ENCODE measurements at places on chromosomes 11 and 22.

DNA sequence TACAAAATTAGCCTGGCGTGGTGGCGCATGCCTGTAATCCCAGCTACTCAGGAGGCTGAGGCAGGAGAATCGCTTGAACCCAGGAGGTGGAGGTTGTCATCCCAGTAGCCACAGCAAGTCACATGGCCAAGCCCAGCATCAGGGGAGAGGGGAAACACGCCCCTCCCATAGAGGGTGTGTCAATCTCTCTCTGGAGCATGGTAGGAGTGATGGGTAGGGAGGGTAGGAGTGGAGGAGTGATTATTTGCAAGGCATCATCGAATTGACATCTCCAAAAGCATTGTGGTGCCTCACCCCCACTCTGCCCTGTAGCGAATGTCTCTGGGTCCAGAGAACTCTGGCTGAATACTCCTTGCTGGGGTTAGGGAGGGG, 6.1 kb upstream of the SSTR3 start:
- no peak for DNase-seq

- no peak for DNase-seq
These were observed 929.0 kb upstream of the FAT3 start for GRCh38 chr11:91295591-91295990.

DNA sequence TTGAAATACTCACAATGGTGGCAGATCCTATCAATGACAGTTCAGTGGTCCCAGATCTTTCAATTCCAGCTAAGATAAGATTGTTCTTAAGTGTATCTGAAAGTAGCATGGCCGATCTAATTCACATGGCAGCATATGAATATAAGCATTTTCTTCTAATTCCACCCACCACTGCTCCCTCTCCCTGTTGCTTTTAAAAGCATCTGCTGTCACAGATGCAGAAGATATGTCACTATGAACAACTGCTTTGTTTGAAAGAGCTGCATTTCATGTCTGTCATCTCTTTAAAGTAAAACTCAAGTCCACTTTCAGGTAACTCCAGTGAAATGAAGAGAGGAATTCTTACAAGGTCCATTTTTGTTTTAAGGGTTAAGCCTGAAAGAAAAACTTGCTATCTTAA, 1044.0 kb downstream of the DLG2 start:
- DNase-seq, result no peak

DNA sequence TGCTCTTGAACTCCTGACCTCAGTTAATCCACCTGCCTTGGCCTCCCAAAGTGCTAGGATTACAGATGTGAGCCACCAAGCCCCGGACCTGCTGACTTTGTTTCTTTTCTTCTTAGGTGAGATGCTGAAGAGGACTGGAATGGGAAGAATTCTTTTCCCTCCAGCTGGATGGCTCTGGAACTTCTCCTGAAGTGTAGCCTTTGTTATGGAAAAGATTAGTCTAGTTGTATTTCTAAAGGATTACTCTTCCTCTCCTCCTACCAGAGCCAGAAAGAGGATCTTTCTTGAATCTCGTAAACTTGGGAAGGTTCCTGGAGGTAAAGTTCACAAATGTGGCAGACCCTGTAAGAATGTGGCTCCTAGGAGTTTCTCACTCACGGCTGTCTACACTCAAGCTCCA, 95.4 kb upstream of the LARGE1 start:
- no peak for DNase-seq

DNA sequence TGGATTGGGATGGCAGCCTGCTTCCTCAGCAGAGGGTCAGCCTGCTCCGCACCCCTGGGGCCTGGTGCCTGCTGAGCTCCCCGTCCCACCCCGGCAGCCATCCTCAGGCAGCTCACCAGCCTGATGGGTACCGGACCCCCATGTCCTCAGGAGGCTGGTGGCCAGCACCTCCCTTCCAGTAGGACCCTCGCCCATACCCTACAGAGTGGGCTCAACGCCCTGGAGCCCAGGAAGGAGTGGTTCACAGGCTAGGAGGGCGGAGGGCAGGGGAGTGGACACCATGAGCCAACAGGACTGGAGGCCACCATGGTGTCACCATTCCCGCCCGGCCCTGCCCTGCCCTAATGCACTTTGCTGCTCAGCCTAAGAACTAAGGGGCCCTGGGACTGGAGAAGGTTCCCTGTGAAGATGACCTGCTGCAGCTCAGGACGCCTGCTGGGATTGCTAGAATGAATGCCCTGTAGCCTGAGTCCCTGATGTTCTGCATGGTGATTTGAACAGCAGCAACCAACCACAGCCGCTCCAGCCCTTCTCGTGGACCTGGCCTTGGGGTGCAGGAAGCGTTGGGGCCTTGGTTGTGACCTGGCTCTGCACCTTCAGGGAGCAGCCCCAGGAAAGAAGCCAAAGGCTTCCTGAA, 1080.8 kb downstream of the BRD1 start:
- DNase-seq, result no peak

DNA sequence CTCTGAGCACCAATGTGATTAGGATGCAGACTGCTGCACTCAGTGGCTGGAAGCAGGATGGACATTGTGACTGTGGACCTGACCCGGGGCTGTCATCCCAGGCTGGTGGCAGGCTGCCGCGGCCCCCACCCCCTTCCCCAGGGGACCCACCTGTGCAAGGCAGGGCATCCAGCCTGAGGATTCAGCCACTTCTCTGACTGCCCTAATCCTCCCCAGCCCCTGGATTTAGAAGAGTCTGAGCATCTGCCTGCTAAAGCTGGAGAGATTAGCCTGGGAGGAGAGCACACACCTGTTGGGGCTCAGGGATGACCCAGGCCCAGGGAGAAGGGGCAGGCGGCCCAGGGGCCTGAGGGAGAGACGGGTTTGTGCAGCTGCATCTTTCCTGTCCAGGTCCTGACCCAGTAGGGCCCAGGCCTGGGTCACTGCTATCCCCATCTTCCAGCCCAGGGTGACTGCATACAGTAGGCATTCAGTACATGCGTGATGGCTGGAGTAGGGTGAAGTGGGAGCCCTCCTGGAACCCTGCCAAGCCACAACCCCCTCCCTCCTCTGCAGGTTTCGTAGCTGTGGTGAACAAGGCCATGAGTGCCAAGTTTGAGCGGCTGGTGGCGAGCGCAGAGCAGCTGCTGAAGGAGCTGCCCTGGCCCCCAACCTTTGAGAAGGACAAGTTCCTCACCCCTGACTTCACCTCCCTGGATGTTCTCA, 12.1 kb downstream of the DPP3 start:
- no peak for DNase-seq

- no peak for DNase-seq
These were observed 29.3 kb downstream of the EIF3F start for GRCh38 chr11:8016440-8016839.

DNA sequence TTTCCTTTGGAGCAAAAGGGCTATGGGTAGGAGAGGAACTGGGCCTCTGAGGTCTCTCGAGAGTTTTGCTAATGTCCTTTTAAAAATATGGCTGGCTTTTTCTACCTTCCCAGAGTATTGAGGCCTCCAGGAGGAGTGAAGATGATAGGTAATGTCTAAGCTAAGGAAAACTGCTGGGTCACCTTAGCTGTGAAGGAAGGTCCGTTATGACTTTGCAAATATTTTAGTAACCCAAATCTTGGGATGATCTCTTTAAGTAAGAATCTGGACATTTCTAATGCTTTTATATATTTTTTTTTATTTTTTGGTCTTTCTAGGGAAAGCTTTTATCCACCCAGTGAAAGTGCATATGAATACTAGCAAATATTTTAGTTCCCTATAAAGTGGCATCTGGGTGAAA, 60.9 kb upstream of the SYN3 start:
- DNase-seq, result no peak

GRCh38 chr11:47101406-47101805, 75.3 kb downstream of the ARFGAP2 start:
- DNase-seq, result no peak

DNA sequence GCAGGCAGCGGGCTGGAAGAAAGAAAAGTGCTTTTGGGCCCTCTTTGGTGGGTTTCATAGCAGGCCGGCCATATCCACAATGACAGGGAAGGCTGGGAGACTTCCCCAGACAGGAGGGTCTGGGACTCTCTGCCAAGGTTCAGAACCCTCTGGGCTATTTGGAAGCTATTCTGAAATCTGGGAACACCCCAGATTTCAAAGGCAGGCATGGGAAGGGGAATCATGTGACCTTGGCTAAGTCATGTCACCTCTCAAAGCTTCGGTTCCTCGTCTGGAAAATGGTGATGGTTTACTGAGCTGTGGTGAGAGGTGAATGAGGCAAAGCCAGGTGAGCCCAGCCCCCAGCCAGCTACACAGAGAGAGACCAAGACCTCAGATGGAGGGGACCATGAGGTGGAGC, 4.6 kb downstream of the CASTOR1 start:
- DNase-seq, result no peak

GRCh38 chr11:122690384-122690783, 34.9 kb downstream of the UBASH3B start:
- no peak for DNase-seq

- DNase-seq, result no peak
These were observed 22.2 kb downstream of the CYB5R2 start for GRCh38 chr11:7651140-7651551.

DNA sequence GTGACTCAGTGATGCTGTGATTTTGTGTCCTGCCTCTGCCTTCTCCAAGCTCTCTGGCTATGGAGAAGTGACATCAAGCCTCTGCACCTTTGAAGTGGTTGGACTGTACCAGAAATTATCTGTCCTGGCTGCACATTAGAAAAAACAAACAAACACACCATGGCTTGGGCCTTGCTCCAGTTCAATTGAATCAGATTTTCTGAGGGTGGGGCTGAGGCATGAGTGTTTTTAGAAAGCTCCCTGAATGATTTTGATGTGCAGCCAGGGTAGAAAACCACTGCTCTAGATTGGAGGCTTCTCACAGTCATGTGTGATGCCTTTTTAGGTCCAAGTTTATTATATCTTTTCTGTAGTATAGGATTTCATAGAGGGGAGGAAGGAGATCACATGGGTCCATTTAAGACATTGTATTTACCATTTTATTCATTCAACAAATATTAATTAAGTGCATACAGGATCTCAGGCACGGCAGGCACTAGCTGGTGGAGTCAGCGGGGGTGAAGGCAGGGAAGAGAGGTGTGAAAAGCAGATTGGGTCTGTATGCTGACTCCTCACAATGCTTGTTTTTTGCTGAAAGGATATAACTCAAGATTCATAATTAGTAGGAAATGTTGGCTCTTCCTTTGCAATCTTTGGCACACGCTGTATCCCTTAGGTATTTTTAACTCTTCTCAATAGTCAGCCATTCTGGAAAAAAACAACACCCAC, 7.1 kb upstream of the VSTM5 start:
- no peak for DNase-seq

DNA sequence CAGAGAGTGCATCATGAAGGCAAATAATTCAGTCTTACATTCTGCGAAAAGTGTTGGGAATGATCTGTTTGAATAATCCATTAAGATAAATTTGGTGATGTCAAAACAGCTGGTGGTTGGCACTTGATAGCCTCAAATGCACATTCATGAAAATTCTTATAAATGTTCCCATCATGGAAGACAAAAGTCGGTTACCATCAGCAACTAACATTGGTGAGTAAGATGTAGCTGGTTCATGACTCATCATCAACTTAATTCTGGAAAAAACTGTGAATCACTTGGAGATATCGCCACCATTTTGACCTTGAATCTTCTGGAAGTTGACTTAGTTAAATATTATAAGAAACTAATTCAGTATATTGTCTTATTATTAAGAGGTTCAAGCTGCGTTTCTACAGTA, 11.2 kb downstream of the CRYBB1 start:
- peak; percentile 4 for DNase-seq

GRCh38 chr22:26236991-26237390, 67.7 kb downstream of the SEZ6L start:
- no peak for DNase-seq

GRCh38 chr11:108556019-108556418, 37.5 kb downstream of the EXPH5 start:
- DNase-seq, result no peak

DNA sequence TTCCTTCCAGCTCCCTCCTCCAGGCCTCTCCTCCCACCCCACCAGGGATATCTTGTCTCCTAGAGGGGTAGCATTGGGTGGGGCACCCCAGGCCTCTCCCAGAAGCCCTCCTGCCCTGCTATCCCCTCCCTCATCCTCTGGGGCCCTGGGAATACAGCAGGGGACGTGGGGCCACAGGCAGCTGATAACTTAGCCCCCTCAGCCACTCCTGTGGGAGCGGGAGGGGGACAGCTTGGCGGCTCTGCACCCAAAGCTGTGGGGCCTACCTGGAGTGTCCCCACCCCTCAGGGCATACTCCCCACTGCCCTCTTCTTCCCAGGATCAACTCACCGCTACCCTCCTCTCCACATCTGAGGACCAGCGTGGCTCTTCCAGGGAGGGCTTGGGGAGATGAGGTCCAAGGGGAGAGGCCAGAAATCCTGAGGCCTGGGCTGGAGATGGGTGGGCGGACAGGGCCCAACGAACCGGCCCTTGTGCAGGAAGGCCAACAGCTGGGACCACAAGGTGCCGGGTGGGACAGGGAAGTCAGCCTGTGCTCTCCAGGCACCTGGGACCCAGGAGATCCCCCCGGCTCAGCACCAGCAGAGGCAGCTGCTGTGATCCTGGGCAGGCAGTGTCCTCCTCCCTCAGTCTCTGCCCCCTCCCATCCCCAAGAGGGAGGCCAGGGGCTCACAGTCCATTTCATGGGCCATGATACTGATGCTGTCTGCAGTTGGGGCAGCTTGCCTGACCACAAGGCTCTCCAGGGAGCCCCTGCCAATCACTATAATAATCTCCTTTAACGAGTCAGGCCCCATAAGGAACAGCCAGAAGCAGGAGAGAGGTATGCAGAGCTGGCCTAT, 23.2 kb downstream of the NEAT1 start:
- peak; percentile 53 for DNase-seq

- peak; percentile 97 for DNase-seq
These were observed 7.1 kb upstream of the TAB1 start for GRCh38 chr22:39392341-39392948.

GRCh38 chr11:73194034-73194507, 24.0 kb upstream of the P2RY2 start:
- DNase-seq, result no peak

DNA sequence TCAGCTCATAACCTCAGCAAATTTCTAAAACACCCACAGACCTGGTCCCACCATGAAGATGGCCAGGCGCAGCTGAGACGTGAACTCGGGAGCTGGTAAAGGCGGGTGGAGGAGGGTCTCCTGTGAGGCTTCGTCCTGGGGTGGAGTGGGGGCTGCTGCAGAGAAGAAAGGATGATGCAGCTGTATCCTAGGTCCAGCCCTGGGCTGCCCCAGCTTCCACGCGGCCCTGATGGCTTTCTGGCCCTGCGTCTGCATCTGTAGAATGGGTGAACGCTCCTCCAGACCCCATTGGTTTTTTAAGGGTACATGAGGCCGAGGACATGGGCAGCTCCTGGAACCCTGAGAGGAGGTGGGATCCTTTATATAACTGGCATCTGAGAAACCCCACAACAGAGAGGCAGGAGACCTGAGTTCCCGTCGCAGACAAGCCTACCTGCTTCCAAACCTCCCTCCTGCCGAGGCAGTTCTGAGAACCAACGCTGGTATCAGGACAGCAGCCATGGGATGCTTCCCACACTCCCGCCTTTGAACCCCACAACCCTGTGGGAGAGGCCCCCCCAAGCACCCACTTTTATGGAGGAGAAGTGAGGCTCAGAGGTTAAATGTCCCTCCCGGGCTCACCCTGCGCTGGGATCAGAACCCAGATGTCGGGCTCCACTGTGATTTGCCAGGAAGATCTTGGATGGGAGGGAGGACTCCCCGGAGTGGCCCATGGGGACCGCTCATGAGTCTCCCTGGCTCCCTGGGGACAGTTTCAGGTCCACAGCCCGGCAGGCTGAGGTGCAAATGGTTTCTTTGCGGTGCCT, 55.2 kb upstream of the FGF3 start:
- DNase-seq, result no peak

GRCh38 chr11:77193911-77194830, 66.1 kb downstream of the MYO7A start:
- DNase-seq, result no peak

- no peak for DNase-seq
These were observed 12.1 kb upstream of the FCHSD2 start for GRCh38 chr11:73154178-73154577.

All from trophoblast cell (in vitro differentiated cells and primary cell).